NCI-H526 (cell line): ENCODE measurements at places on chromosomes 16 and 17.

DNA sequence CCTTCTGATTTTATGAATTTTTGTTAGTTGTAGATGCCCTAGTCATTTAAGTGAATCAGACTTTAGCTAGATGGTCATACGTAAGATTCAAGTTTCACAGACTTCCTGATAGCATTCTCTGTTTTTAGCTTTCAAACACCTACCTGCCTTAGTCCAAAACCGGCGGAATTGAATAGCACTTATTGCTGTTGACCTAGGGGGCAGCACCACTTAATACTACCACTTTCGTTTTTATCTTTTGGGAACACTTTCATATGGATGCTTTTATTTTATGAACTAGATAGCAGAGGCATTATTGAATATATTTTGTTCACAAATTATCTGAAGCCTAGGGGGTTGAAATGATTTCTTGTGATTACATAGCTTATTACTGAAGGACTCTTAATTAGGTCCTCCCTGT is 31.5 kb downstream of the TADA2A start:
- no peak for DNase-seq

GRCh38 chr16:603933-604332 is 14.1 kb downstream of the RAB40C start:
- DNase-seq: no peak

GRCh38 chr17:7425316-7425715 is at the start of gene SPEM2:
Gene SPEM2, plus strand, starts transcription at chr17:7425616. Its CDS starts 73 bp downstream, at chr17:7425689.
- DNase-seq: no peak

DNA sequence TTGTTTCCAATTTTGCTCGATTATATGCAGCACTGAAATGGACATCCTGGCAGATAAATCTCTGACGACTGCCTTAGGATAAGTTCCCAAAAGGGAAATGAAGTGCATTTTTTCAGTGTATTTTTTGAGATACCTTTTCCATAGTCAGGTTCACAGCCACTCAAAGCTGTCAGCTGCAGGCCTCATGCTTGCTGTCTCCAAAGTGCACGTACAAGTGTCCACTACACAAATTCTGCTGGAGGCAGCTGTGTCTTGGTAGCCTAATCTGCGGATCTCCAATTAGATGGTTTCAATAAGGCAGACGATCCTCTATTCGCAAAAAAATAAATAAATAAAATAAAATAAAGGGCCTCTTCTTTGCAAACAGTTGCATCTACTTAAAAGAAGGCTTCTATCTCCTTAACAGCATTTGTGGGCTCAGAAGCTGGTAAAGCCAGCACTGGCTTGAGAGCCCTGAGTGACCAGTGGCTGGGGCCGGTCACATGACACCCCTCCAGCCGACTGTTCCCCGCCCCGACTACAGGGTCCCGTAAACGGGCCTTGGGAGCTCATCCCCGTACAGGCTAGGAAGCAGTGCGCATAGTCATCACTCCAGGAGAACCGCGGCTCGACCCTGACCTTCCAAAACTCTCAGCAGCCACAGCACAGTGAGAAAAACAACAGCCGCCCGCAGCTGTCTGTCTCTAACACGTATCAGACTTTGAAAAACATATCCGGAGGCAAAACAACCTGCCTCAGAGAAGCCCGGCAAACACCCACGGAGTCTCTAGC is 18.8 kb downstream of the RPH3AL start:
- no peak for DNase-seq
